Keratinocyte (primary cell): ENCODE measurements at places on chromosomes 13 and 19.

- no peak for DNase-seq
Measured at GRCh38 chr19:15672580-15673175, at the start of gene CYP4F12. CYP4F12 (plus strand) TSS chr19:15673087; CDS start chr19:15673530, 443 bp downstream.

- DNase-seq: no peak
Measured at GRCh38 chr13:70523622-70524021, 415.4 kb upstream of the KLHL1 start.

GRCh38 chr19:53961523-53962356 lies 997 bp upstream of the CACNG8 start:
- no peak for DNase-seq

DNA sequence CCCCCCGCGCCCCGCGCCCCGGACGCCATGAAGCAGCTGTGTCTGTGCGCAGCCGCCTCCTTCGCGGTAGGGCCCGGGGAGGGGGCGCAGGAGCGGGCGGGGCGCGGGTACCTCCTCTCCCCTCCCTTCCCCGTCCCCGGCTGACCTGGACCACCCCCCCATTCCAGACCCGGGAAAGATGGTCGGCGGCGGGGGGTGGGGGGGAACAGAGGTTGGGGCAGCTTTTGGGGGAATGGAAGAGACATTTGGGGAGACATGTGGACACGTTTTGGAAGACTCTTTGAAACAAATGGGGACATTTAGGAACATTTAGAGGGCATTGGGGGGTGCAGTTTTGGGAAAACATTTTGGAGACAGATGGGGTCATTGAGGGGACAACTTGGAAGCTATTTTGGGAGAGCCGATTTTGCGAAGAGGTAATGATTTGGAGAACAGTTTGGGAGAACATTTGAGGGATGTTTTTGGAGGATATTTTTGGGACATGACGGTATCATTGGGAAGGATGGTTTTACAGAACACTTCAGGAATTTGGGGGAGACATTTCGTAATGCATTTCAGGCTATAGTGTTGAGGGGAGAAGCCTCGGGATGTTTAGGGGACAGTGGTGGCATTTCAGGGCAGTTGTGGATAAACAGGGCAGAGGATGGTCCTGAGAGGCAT lies 16.1 kb downstream of the ANKRD24 start:
- no peak for DNase-seq

DNA sequence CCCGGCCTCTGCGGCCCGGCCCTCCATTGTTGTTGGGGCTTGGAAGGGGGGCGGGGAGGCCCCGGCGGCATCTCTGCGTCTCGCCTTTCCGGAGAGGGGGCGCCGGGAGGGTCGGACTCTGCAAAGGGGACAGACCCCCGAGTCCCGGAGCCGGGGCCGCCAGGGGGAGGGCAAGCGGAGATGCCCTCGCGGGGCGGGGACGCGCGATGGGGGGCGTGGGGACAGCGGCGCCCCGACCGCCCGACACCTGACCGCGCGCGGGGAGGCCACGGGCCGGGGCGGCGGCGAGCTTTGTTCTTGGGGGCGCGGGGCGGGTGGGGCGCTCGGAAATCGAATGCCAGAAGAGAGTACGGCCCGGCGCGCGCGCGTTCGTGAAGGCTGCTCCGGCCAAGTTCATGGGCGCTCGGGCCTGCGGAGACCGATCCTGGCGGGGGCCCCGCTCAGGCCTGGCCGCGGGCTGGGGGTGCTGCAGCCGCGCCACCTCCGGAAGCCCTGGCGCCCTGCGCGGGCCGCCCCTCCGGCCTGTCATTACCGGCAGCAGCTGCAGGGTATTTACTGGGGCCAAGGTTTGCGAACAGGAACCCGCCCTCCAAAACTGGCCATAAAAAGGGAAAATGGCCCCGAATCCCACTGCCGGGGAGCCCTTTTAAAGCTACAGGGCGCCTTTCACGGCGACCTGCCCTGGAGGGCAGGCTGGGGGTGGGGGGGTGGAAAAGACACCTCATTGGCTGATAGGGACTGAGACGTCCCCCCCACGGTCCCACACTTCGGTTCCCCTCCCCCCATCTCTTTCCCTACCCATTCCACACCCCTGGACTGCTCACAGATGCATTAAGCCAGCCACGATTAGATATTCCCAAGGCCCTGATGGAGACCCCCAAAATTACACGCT lies 11.1 kb upstream of the NANOS3 start:
- no peak for DNase-seq

GRCh38 chr13:25281935-25282332 lies 5.4 kb downstream of the MTMR6 start:
- no peak for DNase-seq

DNA sequence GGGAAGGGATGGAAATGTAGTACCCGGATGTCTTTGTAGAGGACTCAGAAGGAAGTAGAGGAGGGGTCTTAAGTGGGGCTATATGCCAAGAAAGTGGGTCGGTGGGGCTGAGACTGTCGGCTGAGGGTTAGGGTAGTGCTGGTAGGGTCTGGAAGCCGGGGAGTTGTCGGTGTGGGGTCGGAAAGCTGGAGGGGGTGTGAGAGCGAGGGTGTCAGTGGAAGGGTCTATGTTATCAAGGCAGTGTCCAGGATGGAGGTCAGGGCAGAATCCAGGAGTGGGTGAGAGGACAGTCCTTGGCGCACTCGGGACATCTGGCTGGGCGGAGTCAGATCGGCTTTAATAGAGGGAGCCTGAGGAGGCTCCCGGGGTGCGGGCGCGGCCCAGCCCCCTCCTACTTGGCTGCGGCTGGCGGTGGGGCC lies 1.7 kb downstream of the HSPB6 start:
- DNase-seq: no peak

DNA sequence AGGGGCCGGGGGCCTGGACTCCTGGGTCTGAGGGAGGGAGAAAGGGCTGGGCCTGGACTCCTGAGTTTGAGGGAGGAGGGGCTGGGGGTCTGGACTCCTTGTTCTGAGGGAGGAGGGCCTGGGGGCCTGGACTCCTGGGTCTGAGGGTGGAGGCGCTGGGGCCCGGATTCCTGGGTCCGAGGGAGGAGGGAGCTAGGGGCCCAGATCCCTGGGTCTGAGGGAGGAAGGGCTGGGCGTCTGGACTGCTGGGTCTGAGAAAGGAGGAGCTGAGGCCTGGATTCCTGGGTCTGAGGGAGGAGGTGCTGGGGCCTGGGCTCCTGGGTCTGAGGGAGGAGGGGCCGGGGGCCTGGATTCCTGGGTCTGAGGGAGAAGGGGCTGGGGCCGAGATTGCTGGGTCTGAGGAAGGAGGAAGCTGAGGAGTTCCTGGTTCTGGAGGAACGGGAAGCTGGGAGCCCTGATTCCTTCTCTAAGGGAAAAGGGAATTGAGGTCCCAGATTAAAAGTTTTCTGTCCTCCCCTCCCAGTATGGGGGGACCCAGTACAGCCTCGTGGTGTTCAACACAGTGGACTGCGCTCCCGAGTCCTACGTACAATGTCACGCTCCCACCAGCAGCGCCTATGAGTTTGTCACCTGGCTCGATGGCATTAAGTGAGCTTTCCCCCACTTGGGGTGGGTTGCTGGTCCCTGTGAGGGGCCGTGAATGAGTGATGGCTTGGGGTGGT lies 721 bp downstream of the MED25 start:
- DNase-seq: no peak

GRCh38 chr13:26548205-26548765 lies 9.2 kb upstream of the WASF3 start:
- no peak for DNase-seq

- DNase-seq: no peak
Measured at GRCh38 chr13:28761586-28761985, 42.8 kb upstream of the SLC46A3 start.

DNA sequence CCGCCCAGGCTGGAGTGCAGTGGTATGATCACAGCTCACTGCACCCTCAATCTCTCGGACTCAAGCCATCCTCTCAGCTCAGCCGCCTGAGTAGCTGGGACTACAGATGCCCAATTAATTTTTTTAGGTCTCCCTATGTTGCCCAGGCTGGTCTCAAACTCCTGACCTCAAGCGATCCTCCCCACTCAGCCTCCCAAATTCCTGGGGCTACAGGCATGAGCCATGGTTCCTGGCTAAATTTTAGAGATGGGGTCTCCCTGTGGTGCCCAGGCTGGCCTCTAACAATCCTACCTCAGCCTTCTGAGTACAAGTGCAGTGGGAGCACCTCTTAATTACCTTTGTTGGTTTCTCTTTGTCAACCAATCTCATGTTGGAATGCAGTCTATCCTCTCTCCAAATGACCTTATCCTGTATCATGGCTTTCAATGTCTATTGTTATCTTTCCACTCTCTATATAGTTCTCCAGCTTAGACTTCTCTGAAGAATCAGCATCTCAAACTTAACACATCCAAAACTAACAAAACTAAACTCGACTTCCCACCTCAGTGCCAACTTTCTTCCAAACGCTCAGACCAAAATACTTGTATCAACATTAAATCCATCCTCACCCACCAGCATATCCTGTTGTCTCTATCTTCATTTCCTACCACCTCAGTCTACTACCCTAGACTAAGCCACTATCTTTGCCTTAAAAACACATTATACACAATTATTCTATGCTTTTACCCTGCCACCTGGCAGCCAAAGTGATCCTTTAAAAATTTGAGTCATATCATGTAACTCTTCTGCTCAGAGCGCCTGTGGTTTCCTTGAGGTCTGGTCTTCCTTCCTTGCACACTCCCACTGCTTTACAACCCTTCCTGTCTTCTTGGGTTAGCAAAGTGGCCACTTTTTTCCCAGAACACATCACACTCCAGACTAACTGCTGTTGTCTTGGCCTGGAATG lies 6.7 kb downstream of the TPT1 start:
- DNase-seq: no peak

DNA sequence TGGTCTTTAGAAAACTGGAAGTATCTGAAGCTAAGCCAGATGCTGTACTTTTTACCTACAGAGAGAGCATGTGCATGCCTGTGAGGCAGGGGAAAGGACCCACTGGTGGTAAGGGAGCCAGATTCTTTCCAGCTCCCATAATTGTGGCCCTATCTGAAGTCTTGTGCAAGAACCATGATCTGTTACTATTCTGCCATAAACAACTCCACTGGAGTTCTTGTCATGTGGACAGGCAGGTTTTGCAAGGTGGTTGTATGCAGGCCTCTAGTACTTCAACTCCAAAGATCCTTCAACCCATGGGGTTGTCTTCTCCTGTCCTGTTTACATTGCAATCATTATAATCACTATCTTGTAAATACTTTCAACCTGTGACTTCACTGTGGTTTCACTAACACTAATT lies 14.1 kb downstream of the PROSER1 start:
- DNase-seq: no peak

GRCh38 chr19:15315101-15315500 lies 17.2 kb downstream of the BRD4 start:
- DNase-seq: peak; percentile 52

DNA sequence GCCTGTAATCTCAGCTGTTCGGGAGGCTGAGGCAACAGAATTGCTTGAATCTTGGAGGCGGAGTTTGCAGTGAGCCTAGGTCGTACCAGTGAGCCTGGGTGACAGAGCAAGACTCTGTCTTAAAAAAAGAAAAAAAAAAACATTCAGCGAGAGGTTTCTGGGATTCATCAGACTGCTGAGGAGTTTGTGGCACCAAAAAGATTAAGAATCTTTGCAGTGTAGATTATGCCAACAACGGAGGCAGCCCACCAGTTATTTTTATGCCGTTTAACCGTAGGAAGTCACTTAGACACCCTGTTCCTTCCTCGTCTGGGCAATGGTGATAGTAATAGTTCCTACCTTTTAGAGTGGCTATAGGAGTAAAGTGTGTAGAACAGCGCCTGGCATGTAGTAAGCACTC lies 2.5 kb downstream of the COX6B1 start:
- no peak for DNase-seq

GRCh38 chr13:73075546-73075945 lies 16.7 kb downstream of the KLF5 start:
- no peak for DNase-seq

DNA sequence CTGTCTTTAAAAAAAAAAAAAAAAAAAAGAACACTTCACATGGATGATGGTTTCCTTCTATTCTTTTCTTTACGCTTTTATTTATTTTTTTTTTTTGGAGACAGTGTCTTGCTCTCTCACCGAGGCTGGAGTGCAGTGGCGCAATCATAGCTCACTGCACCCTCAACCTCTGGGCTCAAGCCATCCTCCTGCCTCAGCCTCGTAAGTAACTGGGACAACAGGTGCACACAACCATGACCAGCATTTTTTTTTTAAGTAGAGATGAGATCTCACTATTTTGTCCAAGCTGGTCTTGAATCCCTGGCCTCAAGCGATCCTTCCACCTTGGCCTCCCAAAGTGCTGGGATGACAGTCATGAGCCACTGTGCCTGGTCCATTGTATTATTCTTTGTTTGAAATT lies 24.3 kb downstream of the ANKRD27 start:
- no peak for DNase-seq

- DNase-seq: no peak
Measured at GRCh38 chr19:45144431-45145269, 16.1 kb downstream of the NKPD1 start.

DNA sequence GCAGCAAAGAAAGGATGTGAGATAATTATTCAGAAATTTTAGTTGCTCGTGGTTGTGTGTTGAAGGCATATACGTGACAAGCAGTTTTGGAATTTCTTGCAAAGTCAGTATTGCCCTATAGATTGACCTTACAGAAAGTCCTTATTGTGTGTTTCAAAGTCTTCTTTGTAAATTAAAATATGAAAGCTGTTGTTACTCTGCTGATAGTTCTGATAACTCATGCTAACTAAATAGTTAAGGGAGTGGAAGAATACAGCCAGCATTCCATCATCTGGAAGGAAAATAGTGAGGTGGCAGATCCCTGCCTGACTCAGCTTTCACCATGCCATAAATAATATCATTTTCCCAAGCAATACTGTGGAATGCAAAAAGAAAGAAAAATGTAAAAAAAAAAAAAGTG lies 27.2 kb downstream of the WASF3 start:
- DNase-seq: no peak

- DNase-seq: no peak
Measured at GRCh38 chr13:30895773-30896172, 10.3 kb upstream of the MEDAG start.

GRCh38 chr13:23730251-23730650 lies 158.9 kb downstream of the MIPEP start:
- DNase-seq: no peak

- DNase-seq: no peak
Measured at GRCh38 chr13:66558506-66558905, 671.6 kb downstream of the PCDH9 start.

DNA sequence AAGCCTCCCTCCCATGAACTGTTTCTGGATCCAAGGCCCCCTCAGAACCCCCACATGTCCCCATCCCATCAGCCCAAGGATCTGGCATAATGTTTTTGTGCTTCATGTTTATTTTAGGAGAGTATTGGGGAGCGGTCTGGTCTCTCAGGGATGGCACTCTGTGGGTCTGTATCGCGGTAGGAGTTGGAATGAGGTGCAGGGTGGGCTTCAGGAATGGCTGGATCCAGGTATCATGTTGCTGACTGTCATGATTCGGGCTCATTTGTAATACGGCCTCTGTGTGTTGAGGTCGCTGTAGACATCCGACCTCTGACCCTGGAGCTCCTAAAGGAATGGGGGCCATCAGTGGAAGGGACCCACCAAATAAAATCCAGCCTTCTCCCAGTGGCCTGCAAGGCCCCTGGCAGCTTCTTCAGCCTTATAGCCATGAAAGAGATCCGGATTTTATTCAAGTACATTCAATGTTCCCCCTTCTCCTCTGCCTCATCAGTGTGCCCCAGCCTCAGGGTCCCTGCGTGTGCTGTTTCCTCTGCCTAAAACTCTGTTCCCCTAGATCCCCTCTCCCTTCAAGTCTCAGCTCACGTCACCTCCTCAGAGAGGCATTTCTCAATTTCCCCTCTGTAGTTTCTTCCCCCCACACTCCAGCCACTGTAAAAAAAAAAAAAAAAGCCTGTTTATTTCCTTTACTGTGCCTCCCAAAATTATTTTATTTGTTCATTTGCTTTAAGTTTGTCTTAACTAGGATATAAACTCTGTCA lies 2.2 kb downstream of the HCST start:
- no peak for DNase-seq

GRCh38 chr19:51090471-51090870 lies 7.8 kb upstream of the KLK14 start:
- no peak for DNase-seq
